Hepatocyte (in vitro differentiated cells): ENCODE measurements at places on chromosomes 4 and X.
A peak's percentile ranks its signal among the peaks of the same experiment; 100 is the strongest.

- DNase-seq = no peak
Measured at GRCh38 chr4:57137261-57137660, 27.1 kb upstream of the IGFBP7 start.

DNA sequence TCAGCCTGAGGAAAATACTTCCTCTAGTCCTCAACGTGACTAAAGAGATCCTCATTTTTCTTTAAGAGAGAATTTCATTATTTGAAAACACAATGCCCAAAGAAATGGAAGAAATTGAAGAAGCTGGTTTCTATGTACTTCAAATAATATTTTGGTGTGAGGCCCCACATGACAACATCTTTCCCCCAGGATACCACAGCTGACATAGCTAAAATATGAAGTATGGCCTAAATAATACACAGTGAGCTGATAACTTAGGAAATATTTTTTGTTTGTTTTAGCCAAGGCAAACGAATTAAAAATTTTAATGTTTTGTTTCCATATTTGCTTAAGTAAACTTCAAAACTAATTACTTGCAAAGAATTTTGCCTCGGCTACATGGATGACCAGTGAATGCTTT lies 149.2 kb downstream of the CBR4 start:
- DNase-seq = no peak

GRCh38 chrX:133265331-133265730 lies 47.2 kb upstream of the TFDP3 start:
- DNase-seq = no peak

DNA sequence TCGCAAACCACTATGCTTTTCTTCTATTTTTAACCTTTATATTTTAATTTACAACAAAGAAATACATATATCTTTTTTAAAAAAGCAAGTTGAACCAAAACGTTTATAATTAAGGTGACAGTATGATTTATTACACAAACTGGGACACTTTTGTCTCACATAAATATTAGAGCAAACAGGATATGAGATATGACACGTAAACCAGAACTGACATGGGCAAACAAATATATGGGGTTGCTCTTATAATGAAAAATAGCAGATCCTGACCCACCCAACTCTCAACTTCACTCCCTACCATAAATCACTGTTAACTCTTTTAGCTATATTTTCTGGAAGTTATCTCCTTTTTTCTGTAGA lies 177.0 kb upstream of the EDNRA start:
- DNase-seq = no peak

DNA sequence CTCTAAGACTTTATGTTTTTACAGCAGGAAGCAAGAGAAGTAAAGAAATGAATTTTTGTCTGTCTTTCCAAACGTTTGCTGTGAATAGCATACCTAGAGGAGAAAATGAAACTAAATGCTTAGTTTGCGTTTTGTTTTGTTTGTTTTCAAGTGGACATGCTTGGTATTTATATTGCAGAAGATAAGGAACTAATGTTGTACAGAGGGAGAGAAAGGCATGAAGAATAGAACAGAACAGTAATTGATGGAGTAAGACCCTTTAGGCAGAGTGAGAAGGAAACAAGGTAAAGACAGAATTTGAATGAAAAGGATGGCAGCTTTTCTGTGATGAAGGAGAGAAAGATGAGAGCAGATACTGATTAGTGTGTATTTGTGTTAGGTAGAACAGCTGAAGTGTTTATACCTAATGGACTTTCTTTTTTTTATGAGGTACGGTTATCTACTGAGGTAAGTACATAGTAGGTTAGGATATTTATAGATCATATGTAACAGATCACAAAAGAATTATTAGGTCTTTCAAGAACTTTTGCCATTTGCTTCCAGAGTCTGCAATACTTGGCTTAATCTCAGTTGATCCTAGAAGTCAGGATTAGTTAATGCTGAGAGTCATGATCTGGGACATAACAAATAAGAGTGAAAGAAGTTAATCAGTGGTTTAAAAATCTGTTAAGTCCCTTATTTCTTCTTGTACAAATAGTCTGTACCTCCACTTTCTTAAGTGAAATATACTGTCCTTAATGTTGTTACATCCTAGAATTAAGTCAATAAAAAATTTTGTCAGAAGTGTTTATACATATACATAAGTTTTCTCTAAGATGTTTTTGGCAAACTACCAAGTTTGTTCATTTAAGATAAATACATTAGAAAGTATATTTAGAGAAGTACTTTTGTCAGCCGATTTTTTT lies 36.8 kb downstream of the FABP2 start:
- DNase-seq = peak; percentile 11

- DNase-seq = no peak
Measured at GRCh38 chr4:5164221-5164912, 113.1 kb downstream of the STK32B start.

DNA sequence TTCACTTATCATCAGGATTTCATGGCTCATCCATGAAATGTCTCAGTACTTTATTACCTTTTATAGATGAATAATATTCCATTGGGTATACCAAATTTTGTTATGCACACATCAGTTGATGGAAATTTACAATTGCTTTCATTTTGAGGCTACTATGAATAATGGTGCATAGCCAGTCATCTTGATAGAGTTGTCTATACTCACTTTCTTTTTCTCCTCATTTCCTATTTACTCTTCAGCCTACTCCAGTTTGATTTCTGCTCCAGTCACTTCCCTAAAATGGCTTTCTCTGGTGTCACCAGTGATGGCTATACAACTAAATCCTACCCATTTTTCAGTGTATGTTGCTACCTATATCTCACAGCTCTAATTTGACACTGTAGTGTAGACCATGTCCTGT lies 743.5 kb upstream of the MAGEB2 start:
- no peak for DNase-seq

- DNase-seq = peak; percentile 44
Measured at GRCh38 chrX:40933132-40933705, 152.0 kb upstream of the USP9X start.

DNA sequence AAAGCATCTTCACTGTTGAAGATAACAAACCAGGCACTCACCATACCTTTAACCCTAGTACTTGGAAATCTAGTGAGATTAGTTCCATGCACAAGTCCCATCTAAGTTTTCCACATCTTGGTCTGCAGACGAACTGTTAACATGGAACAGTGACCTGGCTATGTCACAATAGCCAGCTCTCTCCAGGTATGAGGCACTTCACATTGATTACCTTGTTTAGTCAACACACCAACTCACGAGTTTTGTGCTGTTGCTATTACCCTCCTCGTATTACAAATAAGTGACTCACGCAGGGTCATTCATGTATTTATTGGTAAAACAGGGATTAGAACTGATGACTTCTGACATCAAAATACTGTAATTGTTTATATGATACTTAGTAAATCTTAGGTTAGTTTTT lies 36.4 kb upstream of the FRAS1 start:
- DNase-seq = peak; percentile 24

- no peak for DNase-seq
Measured at GRCh38 chr4:185004562-185005218, 13.6 kb upstream of the HELT start.

GRCh38 chrX:45873781-45874180 lies 671.4 kb downstream of the ZNF674 start:
- no peak for DNase-seq

DNA sequence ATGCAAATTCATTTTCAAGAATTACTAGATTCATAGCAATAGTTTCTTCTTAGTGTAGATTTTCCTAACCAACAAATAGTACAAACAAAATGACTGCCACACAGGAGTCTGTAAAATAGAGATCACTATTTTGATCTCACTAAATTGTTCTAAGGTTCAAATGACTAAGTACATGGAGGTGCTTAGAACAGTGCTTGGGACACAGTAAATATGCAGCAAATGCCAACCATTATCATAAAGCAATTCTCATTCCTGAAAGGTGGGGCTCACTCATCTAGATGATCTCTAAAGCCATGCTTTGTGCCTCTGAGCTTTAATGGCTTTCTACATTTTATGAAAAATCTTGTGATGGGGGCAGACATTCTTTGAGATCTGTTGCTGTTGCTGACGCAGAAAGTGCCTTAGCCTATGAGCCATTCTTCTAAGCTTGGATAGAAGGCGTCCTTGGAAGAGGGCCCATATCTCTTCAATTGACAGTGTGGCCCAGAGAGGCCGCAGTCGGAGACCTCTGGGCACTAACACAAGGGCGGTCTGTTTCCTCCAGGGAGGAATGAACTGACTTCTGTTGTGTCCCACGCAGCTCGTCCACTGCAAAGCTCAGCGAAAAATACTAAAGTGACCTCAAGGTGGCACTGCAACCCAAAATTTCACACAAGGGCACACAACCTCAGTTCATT lies 23.5 kb downstream of the TLR10 start:
- DNase-seq = peak; percentile 71

DNA sequence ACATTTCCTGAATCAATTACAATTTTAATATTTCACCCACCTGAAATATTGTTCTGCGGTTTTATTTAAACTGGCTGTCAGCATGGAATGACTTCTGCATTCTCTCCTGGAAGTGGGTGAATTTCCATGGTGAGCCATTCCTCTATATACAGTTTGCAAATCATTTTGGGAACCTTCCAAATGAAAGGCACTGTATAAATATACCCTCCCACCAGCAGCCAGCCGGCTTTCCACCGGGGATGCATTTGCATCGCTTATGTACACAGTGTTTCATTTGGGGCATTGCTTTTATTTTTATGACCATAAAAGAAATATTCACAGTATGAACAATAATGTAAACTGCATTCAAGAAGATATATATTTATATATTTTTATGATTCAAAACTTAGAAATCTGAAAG lies 4.7 kb upstream of the IL1RAPL1 start:
- DNase-seq = no peak

DNA sequence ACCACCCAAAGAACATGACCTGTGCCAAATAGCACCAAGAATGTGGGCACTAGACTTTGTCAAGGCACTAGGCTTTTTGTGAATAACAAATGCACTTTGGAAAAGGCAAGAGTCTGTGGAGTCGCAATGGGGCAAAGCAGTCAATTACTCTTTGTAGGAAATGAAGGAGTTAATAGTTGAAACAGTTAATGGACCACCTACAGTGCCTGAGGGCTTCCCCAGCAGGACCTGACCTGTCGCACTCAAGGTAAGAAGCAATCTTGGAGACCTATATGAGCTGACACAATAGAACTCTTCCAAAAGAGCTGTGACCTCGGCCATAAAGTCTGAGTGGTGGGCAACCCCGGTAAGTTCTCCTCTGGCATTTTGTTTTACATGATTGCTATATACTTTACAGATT lies 49.2 kb upstream of the CAPN6 start:
- no peak for DNase-seq

- DNase-seq = peak; percentile 6
Measured at GRCh38 chrX:26845056-26845455, 618.1 kb downstream of the PPP4R3C start.

GRCh38 chr4:153785910-153786721 lies 2.8 kb downstream of the SFRP2 start:
- DNase-seq = no peak
